GM23248 (cell line): ENCODE measurements at places on chromosomes 3 and 15.

DNA sequence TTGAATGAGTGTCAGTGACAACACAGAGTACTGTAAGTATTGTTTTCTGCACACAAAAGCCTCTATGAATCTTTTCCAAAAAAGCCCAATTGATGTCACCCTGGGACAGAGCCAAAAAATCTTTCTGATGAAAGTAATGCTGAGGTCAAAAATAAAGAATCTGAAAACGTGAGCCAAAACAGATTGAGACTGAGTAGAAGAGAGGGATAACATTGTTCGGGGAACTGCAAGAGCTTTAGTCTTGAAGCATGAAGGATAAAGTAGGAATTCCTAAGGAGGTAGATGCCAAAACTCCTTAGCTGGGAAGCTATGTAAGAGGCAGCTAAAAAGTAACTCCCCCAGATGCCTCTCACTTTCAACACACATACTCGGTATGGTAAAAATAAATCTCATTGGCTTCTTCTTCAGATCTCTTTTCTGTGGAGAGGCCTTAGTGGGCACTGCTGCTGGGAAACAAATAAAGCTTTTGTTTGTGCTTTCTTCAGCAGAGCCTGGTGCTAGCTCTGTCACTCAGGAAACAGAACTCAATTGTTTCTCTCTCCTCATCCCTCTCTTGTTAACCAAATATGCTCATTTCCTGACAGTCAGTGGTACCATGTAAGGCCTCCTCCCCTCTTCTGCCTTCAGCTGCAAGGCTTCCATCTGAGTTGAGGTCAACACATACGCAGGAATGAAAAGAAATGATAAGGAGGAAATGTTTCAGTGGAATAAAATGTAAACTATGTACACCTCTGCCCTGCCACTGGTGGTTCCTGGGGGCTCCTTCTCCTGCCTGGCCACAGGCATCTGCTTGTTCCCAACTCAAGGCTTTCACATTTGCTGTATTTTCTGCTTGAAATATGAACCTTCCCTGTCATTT is 58.1 kb downstream of the CD200 start:
- peak; percentile 81 for DNase-seq

DNA sequence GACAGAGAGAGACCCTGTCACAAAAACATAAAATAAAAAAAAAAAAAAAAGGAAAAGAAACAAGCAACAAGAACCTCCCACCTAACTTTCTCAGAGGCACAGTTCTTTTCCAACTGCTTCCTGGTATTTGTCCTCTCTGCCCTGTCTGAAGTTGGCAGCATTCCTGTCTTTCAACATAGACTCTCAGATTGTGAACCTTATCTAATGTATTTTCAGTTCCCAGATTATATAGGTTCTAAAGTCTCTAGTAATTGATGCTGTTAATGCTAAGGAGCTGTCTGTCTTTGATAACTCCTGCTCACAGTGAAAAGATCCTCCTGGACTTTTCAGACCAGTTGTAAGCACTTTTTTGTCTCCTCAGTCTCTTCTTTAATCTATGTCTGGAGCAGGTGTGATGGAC is 199.5 kb upstream of the P2RY1 start:
- DNase-seq: no peak

DNA sequence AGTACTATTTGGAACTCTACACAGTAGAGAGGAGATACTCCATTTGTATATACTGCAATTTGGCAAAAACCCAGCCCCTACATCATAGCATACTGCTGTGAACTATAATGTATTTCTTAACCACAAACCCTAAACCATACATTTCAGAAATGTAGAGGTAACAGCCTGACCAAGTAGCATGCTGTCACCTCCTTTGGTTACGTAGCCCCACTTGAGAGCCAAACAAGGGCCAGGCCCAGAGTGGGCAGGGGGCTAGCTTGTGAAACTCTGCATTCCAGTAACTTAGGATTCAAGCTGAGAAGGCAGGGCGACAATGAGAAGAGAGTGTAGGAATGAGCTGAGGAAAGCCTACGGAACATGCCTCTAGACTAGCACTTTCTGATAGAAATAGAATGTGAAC is 135.8 kb downstream of the GREM1 start:
- no peak for DNase-seq

DNA sequence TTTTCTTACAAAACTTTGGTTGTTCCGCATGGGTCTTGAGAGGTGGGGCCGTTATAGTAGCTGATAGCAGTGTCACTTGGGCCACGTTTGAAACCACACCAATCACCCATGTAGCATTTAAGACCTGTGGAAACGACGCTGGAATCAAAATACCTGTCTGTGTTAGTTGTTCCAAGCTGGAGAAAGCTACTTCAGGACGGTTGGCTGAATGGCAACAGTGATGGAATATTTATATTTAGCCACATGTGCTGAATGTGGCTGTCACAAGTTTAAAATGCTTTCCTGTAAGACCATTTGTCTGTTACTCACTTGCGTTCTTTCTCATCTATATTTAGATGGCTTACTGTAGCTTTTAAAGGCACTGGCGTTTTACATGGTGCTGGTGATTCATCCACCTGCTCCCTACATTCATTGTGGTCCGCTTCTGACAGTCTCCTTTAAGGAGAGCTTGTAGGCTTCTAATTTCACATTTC is 1.4 kb downstream of the DNAJA4 start:
- peak; percentile 24 for DNase-seq

GRCh38 chr3:188888321-188889053 is 283.3 kb upstream of the TPRG1 start:
- DNase-seq: no peak

DNA sequence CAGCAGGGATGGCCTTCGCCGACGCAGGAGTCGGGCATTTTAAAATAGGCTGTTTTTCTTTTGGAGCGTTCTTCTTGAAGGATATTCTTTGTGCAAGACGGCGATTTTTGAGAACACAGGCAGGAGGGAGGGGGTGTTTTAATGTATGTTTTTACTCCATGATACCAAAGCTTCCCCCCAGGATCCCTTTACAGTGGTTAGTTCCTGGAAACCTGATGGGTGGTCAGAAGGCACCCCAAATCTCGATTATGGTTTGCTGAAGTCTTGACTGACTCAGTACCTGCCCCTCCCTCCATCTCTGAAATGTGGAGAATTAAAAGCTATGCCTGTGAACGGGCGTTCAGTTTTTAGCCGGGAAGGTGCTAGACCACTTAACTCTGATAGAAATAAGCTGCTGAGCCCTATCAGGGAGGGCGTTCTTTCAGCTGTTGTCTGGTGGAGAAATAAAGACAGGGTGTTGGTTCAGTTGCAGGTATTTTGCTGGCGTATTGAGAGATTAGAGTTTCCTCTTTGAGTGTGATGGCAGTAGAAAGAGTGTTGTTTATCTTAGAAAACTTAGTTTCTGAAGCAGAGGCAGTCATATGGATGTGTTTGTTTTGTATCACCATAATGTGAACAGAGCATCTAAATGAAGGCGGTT is 3.4 kb downstream of the IGF1R start:
- peak; percentile 53 for DNase-seq

DNA sequence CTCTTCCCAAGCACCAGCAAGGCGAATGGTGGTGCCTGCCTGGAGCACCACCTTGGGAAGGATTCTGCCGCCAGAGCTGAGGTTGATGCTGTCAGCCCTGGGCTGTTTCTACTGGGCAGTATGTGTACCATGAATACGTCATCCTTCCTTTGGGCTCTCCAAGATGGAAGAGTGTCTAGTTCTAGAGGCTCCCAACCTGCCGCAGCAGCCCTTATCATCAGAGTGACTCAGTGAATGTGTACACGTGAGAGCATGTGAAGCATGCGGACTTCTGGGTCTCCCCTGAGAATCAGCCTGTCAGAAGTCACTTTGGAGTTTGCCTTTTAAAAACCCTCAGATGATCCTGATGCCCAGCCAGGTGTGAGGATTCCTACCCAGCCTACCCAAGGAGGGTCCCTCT is 20.9 kb downstream of the PLA2G4D start:
- DNase-seq: no peak

DNA sequence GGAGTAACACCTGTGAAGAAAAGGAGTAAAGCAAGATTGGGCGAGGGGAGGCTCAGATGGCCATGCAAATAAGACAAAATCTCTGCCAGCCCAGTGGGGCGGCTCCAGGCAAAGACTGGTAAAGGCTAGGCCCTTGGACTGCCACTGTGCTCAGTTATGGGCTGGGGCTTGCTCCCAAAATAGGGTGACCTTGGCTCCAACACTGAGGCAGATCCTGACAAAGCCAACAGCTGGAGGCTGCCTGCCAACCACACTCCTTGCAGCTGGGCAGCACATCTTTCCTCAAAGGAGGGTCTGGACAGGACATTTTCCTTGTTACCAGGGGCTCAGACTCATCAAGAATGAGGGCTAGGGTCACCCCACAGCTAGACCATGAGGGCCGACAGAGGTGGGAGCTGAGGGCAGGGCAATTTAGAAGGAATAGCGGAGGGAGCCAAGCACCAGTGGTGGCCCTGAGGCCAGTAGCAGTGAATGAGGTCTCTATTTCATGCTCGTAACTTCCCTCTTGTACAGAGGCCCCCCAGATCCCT is 86.1 kb downstream of the CHRD start:
- peak; percentile 10 for DNase-seq

DNA sequence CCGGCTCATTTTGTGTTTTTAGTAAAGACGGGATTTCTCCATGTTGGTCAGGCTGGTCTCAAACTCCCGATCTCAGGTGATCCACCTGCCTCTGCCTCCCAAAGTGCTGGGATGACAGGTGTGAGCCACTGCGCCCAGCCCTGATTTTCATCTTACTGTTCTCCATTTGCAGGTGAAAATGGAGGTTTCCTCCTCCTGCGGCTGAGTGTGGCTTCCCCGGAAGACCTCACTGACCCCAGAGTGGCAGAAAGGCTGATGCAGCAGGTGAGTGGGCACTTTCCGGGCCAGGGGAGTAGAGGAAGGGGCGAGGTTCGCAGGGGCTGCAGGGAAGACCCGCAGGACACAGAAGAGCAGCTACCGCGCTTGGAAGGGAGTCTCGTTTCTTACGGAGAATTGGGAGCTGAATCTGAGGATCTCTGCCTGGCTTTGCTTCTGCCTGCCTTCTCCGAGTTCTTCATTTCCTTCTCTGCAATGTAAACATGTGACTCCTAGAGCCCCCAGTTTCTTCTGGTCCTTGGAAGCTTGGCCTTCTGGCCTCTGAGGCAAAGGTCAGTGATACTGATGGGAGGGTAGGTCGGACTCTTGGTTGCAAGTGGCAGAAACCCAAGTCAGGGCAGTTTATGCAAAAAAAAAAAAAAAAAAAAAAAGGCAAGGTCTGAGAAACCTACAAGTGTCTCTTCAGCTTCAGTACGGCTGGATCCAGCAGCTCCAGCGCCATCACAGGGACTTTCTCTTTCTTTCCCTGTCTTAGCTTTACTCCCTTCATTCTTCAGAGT is 8.9 kb downstream of the MUC20 start:
- DNase-seq: no peak

DNA sequence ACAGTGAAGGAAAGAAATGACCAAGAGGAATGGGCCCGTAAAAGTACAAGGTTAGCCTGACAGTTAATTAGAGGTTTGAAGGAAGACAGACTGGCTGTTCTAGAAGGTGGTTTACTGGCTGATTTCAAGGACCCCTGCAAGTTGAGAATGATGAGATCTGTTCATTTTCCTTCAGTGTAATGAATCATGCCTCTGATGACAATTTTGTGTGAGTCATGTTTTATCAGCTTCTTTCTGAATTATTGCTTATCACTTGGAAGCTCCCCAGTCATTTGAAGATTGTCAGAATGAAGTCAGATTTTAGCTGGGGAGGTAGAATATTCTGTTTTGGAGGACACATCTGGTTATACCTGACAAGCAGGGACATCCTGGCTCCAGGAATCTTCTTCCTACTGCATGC is 50.6 kb downstream of the DRD3 start:
- DNase-seq: peak; percentile 15

DNA sequence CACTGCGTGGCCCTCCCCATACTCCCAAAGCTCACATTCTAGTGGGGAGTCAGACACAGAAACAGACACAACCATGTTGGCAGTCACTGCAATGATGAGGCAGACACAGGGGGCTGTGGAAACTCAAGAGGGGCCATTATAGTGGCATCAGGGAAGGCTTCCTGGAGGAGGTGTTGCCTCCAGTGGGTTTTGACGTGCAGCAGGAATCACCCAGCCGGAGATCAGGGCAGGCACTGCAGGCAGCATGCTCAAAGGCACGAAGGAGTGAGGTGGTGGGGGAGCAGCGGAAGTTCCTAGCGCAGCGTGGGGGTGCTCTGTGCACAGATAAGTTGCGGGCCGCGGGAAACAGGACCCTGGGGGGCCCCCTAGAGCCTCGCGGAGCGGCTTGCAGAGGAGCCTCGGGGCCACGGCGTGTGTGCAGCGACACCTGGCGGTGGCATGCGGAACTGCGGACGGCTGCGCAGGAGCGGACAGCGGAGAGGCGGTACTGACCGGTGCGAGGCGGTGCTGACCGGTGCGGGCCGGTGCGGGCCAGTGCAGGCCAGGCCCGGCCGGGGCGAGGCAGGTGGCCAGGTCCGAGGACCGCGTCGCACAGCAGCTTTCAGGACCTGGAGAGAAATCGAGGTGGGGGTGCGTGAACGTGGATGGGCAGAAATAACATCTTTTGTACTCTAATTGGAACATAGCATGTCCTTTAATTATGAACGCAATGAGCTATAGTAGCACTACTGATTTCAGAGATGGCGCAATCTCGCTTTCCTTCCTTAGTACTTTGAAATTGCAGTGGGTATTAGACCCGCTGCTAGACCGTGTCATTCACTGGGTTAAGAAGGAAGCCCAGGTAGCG is 101.5 kb downstream of the FBLN2 start:
- DNase-seq: peak; percentile 76

DNA sequence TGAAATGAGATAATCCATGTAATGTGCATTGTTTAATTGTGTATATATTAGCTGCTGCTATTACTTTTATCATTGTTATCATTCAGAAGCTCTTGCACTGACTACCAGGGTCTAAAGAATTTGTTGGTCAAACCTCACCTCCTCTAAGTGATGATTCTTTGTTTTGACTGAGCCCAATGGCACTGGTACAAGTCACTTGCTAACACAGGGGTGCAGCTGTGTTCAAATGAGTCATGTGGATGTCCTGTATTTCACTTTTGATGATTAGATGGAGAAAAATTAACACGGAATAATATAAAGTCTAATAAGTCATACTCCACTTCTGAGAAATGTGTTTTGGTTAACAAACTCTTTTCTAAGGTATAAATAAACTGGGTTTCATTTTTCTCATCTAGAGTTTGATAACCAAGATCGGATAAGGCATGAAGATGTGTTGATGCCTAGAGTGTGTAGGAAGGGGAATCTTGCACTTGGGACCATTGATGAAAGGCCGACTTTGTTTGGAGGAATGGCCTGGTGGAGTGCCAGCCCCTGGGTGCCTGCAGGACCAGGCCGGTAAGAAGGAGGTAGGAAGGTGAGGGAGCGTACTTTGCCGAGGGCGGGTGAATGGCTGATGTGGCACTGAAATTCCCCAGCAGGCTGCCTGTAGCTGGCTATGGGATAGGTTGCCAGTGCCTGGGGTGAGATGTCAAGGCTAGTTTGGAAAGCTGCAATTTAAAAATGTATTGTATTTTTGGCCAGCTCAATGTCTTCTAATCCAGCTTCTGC is 244.7 kb upstream of the ZPLD1 start:
- peak; percentile 44 for DNase-seq

DNA sequence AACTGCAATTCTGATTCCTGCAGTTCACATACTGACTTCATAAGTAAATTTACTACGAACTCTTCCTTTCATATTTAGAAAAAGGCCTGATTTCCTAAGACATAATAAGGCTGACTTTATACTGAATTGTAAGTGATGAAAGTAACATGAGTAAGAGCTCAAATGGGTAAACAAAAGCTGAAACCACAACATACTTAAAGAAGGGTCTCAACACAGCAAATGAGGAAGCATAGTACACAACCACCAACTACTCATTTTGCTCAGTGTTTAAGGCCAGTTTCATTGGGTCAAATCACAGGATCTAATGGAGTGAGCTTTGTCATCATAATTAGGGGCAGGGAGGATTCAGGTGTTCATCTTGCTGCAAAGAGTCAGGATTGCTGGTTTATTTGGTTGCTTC is 81.4 kb downstream of the SETD2 start:
- DNase-seq: peak; percentile 60

GRCh38 chr15:34610354-34610753 is 26.9 kb upstream of the GOLGA8B start:
- peak; percentile 45 for DNase-seq
